DMS79 (cell line): ENCODE measurements at places on chromosomes 6 and 20.

- no peak for DNase-seq
Measured at GRCh38 chr6:81625216-81625615, 127.3 kb downstream of the TENT5A start.

- DNase-seq = no peak
Measured at GRCh38 chr20:56454754-56455153, 13.7 kb upstream of the RTF2 start.

GRCh38 chr20:33731693-33732165 is at the start of gene ZNF341:
TSS of gene ZNF341 (plus strand) at chr20:33731996. CDS start at chr20:33732022, 26 bp downstream.
- DNase-seq = peak; percentile 52

DNA sequence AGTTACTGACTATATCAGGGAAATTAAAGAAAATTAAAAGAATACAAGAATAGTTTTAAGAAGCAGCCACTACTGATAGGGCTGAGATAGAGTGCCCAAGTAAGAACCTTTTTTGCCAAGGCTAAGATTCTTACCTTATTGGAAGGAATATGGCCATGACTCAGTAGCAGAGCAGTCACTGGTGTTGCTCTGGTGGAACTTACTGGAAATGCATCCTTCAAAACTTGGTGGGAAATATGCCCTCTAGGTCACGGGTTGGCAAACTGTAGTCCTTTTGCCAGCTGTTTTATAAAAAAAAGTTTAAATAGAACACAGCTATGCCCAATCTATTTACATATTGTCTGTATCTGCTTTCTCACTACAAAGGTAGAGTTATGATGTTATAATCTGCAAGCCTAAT is 6.0 kb downstream of the HSF2 start:
- DNase-seq = no peak

- no peak for DNase-seq
Measured at GRCh38 chr6:47098570-47098993, 56.5 kb upstream of the ADGRF1 start.

GRCh38 chr6:148383658-148384368 is 41.2 kb downstream of the SASH1 start:
- no peak for DNase-seq

- no peak for DNase-seq
Measured at GRCh38 chr6:13334953-13335352, 6.6 kb upstream of the TBC1D7 start.

DNA sequence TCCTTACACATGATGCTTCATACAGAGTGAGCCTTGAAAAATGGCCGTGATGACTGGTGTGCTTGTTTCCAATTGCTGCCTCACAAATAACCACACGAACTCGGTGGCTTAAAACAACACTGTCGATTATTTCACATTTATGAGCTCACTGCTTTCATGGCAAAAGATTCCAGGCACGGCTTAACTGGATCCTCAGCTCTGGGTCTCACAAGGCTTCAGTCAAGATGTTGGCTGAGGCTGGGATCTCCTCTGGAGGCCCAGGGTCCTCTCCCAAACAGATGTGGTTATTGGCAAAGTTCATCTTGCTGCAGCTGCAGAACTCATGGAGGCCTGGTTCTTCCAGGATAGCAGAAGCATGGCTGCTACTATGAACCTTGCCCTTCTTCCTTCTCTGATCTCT is 144.6 kb downstream of the TFAP2C start:
- no peak for DNase-seq

- DNase-seq = no peak
Measured at GRCh38 chr20:1832634-1833033, 62.6 kb upstream of the SIRPA start.

GRCh38 chr6:158207422-158207788 is 39.3 kb downstream of the GTF2H5 start:
- no peak for DNase-seq

DNA sequence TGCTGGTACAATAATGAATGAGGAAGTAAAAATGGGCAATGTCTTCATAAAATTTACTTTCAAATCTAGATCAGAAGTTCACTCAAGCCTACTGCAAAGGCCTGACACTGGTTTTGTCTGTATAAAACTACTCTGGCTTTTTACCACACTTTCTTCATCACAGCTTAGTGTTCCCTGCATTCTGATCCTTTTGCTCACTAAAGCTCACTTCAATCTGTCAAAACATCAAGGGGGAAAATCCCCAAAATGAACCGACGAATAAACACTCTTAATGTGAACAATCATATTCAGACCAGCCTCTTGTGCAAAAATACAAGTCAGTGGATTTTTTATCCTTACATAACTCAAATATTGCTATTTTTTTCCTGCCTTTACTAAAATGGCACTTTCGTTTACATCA is 98.5 kb downstream of the PRDM1 start:
- no peak for DNase-seq

DNA sequence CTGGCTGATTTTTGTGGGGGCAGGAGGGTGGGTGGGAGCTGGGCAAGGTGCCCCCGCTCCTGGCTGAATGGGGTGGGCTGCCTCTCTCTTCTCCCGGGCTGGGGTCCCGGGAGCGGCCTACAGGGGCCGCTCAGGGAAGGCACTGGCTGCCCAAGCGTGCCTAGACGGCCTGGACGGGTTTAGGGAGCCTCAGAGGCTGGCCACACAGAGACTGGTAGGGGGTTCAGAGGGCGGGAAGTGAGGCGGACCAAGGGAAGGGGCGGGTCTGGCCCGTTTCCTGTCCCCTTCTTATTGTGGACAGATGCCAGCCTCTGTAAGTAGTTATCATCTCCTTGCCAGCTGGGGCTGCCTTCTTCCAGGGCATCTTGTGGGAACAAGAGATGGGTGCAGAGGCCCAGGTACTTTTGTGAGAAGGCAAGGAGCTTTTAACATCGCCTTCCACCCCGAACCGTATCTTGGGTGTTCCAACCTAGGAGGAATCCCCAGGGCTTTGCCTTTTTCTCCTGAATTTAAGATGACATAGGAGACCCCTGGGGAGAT is 437 bp downstream of the CD40 start:
- DNase-seq = no peak

DNA sequence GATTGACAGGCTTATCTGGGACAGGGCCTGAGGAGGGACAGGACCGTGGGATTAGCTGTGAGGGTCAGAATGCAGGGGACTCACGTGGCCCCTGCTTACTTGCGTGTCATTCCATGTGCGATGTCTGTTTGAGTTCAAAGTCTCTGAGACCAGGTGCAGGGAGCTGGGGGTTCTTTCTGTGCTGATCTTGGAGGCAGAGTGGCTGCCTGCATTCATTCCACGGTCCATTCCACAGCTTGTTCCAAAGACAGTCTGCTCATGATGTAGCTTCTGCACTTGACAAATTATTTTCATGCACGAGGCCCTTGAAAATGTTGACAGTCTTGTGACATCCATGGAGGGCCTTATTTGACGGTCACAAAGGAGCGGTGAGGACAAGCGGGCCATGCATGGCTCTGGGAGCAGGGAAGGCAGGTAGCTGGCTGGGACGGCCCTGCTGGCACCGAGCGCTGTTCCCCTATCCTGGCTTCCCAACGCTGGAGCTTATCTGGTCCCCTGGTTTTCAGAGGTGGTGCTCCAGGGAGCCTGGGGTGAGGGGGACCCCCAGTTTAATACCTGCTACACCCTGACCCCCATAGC is 156.3 kb upstream of the RNF24 start:
- DNase-seq = no peak

GRCh38 chr20:39356908-39357307 is 394.8 kb downstream of the DHX35 start:
- no peak for DNase-seq
